ENCODE measurements at places on chromosomes 1 and 21.

DNA sequence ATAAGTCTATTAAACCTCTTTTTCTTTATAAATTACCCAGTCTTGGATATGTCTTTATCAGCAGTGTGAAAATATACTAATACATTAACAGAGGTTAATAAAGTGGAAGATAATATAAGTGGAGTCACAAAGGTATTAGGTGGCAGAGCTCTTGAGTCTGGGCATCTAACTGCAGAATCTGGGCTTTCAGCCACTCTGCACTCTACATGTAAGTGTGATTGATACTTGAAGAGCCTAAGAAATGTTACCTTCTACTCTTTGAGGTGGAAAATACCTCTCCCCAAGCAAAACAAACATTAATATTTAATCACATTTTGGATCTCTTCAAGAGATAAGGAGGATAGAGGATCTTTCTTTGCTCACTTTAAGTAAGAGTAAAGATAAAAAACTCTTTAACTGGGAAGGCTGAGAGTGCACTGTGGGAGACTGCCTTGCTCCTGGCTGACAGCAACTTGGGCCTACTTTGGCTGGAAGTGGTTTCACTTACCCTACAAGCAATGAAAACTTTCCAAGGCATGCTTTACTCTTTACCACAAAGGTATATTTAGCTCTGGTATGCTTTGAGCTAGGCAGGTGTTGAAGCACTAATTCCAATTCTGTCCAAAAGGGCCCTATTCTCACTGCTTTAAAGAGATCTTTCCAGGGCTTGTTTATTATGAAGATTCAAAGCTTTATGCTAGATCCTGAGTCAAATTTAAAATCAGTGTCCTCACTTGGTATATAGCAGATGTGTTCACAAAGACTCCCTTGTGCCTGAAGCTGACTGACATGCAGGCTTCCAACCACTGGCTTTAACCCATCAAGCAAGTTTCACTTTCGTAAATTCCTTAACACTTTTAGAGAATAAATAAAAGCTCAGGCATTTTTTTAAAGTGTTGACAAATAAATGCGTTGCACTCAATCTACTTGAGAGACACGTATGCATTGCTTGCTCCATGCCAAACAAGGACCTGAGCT lies 245.3 kb upstream of the ZP4 start:
- no peak for DNase-seq

- DNase-seq: no peak
These were observed 159.5 kb downstream of the LTN1 start for GRCh38 chr21:28833182-28833581.

DNA sequence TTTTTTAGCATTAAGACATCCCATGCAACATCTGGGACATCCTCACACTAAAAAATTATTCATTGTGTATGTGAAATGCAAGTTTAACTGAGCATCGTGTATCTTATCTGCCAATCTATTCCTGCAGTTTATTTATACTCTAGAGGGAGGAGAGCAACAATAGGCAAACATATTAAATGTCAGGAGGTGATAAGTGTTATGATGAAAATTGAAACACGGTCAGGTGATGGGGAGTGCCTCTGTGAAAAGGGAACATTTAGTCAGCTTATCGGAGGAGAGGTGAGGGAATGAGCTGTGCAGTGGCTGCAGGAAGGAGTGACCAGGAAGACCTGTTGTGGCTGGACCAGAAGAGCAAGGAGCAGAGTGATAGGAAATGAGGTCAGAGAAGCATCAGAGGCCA lies 775 bp upstream of the EFCAB14 start:
- DNase-seq: no peak

GRCh38 chr1:216804111-216804510 lies 80.9 kb upstream of the ESRRG start:
- DNase-seq: no peak

DNA sequence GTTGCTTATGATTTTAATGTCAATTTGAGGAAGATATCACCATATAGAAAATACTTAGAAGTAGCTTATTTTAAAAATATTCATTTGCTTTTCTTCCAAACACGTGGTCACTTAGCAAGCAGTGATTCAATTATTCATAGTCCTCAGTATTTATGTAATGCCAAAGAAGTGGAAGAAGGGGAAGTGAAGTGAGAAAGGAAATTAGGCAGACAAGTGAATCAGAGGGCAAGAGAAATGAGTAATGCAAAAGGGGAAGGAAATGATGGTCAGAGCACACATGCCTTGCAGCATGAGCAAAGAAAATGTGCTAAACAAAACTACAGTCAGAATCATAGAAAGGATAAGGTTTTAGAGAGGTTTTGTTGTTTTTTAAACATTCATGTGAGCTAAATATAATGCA lies 31.8 kb downstream of the SDCCAG8 start:
- no peak for DNase-seq

- DNase-seq: no peak
These were observed 565.4 kb upstream of the BRINP3 start for GRCh38 chr1:191043066-191043465.

DNA sequence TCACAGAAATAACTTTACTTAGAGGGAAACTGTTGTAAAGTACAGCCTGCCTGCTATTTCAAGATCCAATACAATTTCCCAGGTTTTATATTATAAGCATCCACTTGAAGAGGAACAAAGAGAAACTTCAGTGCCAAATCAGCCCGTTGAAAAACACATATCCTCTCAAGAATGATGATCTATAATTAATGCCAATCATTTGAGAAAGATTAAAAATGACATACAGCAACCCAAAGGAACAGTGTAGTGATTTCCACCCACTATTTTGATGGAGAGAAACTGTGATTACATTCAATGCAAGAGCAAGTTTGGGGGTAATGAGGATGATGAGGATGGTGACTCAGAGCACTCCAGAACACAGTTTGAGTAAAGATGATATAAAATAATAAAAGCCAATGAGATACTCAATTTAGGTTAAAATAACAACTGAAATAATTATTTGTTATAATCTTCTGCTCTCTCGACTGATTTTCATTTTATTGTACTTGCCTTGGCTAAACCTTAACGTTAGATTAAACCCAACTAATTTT lies 715.5 kb downstream of the NCAM2 start:
- no peak for DNase-seq
